Pancreas (tissue), 10 donors: ENCODE measurements at places on chromosomes 11 and 22. TPM values are rescaled to one million over a fixed set of nuclear protein-coding genes. Genes with fewer than 3 reads are reported as not detected.
A peak's percentile ranks its signal among the peaks of the same experiment; 100 is the strongest.

GPR83 gene
- polyA plus RNA-seq: 0.19 TPM

B4GALNT4 gene
- 25.9 TPM for polyA plus RNA-seq

DNA sequence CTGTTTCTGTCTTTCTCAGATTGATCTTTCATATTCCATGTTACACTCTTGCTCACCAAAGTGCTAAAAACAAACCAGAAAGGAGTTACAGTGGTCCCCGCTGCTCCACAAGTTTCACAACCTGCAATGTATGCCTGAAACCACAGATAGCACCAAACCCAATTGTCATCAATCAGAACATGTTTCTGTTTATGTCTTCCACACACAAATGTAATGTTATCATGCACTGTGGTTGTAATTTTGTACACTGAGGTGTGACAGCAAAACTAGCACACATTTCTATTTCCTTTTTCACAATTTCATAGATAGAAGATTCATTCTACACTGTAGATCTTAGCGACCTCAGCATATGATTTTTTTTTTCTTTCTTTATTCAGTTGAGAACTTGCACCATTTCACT, 1045.9 kb upstream of the RAG2 start:
- no peak for DNase-seq

DNA sequence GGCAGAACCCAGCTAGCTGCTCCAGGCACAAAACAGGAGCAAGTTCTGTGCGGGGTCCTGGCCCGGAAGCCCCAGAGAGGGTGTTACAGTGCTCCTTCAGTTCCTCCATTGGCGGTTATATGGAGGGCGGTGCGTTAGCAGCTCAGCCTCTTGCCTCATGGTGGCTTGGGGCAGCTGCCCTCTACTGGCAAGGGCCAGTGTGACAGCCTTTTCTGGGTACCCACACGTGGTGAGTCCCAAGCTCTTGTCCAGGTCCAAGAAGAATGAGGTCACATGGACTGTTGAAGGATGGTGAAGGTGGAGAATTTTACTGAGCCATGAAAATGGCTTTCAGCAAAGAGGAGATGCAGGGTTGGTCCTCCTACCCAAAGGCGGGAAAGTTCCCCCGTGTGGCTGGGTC, 100.5 kb downstream of the WT1 start:
- no peak for DNase-seq

- no peak for DNase-seq
These were observed 808 bp upstream of the MSANTD2 start for GRCh38 chr11:124801014-124801413.

DNA sequence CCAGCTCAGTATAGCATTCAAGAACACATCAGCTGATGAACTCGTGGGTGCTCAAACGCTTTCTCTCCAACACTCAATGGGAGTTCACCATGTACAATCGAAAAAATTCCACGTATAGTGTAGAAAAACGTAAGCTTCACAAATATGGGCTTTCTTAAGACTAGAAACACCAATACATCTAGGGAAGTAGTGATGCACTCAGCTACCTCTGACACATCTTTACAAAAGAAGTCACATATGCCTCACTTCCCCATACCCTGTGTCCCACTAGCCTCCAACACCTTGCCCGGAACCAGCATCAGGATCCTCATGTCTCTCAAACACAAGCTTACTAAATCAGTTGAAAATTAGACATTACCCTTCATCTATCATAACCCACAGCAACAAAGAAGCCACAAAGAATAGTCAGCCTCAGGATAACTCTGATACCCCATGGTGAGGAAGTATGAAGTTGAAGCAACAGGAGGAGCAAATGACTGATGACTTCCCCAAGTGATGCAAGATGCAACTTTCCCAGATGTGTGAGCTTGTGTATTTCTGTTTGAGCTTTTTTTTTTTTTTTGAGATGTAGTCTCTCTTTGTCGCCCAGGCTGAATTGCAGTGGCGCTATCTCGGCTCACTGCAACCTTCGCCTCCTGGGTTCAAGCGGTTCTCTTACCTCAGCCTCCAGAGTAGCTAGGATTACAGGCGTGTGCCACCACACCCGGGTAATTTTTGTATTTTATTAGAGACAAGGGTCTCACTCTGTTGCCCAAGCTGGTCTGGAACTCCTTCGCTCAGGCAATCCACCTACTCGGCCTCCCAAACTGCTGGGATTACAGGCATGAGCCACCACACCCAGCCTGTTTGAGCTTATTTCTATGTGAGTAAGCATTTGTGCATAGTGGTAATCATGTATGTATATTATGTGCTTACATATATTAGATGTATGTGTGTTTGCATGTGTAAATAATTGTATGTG, 8.5 kb upstream of the DENND5A start:
- DNase-seq: no peak

HTR3B gene
- not detected for polyA plus RNA-seq

GLYAT gene
- not detected for polyA plus RNA-seq

DNA sequence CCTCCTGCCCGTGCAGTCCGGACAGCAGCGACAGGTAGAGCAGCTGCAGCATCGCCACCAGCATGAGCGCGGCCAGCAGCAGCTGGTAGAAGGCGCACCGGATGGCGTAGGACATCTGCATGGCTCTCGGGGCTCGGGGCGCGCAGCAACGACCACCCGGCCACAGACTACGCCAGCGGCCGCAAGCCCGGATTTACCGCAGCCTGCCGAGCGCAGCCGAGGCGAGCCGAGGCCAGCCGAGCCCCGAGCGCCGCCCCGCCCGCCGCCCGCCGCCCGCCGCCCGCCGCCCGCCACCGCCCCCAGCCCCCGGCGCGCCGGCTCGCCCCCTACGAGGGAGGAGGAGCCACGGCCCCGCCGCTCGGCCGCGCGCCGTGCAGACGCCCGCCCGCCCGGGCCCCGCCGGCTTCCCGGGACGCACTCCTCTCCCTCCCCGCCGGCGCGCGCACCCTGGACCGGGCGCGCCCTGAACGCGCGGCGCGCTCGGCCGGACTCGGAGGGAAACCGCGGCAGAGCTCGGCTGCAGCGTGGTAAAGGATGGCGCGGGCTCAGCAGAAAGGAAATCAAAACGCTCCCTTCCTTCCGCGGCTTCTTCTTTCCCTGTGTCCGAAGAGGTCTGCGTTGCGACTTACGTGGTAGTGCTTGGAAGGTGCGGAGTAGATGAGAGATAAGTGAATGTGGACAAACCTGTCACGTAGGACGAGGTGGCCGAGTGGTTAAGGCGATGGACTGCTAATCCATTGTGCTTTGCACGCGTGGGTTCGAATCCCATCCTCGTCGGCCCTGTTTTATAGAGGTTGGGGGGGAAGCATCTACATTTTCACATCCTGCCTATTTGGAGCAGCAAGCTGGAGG, at the start of gene B4GAT1:
Gene B4GAT1 (minus strand): TSS at position 205 of the 852 bp plus-strand sequence. CDS start 84 bp downstream, at position 121.
- DNase-seq: peak; percentile 82

DNA sequence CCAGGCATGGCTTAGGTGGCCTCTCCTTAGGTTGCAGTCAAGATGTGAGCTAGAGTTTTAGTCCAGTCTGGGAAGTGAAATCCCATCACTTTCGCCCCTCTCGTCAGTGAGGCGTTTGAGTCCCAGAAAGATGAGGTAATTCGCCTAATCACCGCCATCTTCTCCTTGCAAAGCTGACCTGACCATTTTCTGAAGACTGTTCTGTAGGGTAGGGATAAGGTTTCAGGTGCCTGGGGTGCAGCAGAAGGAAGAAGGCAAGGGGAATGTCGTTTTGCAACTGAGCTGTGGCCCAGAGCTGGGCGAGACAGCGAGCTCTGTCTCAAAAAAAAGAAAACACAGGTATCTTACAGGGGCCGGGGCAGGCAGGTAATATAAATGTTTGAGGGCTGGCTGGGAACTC, 61.7 kb upstream of the CECR2 start:
- no peak for DNase-seq

DNA sequence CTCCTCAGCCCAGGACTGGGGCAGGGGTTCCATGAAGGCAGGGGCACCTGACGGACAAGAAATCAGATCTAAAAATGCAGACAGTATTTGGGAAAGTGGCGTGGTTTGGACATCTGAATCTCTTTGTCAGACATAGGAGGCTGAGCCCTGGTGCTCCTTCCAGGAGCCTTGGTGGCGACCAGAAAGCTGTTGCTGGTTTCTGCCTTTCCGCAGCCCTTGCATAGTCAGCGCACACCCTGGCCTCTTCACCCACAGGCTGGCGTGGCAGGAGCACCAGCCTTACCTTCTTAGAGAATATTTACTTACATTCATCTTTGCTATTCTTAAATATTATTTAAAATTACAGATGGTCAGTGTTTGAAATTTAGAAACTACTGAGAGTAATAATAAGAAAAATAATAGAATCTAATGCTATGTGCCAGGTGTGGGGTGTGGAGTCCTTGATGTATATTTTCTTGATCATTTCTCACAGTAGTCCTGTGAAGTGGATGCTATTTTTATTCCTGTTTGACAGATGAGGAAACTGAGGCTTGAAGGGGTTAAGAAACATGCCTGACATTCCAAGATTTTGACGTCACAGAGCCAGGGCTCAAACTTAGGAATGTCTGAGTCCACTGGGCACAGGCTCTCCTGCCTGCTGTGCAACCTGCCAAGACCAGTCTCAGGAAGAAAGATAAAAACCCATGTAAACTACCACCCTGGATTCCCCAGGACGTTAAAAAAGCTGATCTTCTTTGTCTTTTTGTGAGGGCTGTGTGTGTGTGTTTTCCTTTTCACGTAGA, 51.6 kb downstream of the TBC1D22A start:
- DNase-seq: no peak

OR52E8 gene
- not detected for polyA plus RNA-seq

TNNI2 gene
- polyA plus RNA-seq: 57.4 TPM

DNA sequence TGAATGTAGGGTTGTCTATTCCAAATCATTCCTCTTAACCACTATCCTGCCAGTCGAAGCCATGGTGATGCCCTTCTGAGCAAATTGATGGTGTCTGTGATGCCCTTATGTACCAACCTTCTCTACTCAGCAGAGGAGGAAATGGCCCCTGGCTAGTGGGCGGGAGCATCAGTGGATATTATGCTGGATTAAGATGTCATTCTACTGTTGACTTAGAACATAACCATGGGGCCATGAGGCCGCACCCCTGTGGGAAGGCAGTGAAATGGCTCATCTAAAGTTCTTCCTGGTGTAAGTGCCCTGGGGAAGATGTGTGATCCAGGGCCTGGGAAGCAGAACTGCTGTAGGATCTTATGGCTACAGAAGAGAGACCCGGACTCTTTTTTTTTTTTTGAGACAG, 20.7 kb upstream of the P2RY2 start:
- DNase-seq: no peak

- peak; percentile 60 for DNase-seq
These were observed 21.3 kb upstream of the NELL1 start for GRCh38 chr11:20647976-20648565.

KCNQ1 gene
- 14.0 TPM for polyA plus RNA-seq

DNA sequence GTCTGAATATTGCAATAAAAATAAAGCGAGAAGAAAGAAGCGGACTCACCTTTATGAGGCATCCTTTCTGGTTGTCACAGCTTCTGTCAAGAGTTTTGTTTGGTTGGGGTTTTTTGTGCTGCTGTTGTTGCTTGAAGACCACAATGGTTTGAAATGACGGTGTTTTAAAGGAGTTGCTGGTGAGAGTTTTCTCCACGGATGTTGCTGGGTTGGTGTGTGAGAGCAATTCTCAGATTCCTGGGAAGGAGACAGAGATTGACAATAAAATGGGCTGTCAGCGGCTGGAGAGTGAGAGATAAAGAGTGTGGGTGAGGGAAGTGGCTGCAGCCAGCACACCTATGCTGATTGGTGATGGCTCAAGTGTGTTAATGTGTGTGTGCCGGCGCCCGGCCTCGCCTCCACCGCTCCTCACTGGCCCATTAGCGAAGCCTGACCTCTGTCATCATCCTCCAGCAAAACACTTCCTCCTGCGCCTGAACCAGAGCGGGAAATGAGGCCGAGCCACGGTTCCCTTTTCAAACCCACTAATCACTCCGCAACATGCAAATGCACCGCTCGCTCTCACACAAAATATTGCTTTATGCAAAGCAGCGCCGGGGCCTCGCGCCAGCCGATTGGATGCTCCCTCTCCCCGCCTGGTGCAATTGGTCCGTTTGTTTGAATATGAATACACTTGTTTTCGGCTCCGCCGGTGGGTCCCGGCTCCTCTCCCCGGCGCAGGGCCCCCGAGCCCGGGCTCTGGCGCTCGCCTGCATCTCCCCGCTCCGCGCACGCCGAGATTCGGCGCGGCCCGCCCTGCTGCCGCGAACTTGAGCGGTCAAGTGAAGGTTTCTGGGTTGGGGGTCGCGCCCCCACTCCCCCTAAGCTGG, at the start of gene PAX6:
Gene PAX6 (minus strand): TSS at position 544 of the 869 bp plus-strand sequence. CDS start 4,911 bp downstream, outside the sequence.
- DNase-seq: peak; percentile 43

- no peak for DNase-seq
These were observed 44.2 kb downstream of the MRE11 start for GRCh38 chr11:94449437-94449836.

- no peak for DNase-seq
These were observed 37.6 kb downstream of the ATXN10 start for GRCh38 chr22:45709060-45709739.

DNA sequence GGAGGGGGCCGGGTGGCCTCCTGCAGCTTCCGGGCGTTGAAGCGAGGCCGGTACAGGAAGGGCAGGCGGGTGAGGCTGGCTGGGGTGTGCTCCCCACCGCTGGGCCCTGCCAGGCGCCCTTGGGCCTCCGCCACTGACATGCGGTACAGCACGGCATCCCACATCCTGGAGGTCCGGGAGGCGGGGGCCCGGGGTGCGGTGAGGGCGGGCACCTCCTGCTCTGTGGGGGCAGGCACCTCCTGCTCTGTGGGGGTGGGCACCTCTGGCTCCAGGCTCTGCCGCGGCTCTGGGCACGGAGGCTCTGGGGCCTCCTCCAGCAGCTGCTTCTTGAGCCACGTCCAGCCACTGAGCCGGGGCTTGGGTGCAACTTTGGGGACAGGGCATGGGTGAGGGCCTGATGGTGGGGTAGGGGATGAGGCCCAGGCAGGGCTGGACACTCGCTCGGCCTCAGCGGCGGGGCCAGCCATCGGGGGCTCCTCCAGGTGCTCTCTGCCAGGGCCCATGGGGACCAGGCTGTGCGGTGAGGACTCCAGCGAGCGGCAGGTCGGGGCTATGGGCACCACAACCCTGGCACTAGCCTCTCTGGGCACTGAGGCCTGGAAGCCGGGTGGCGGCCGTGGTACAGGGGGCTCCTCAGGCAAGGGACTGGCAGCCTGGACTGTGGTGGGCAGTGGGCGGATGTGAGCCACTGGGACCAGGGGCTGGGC, 2.3 kb downstream of the PRR33 start:
- DNase-seq: no peak

- DNase-seq: no peak
These were observed 338.0 kb downstream of the TENM4 start for GRCh38 chr11:79102840-79103239.

MS4A6E gene
- polyA plus RNA-seq: not detected

DNA sequence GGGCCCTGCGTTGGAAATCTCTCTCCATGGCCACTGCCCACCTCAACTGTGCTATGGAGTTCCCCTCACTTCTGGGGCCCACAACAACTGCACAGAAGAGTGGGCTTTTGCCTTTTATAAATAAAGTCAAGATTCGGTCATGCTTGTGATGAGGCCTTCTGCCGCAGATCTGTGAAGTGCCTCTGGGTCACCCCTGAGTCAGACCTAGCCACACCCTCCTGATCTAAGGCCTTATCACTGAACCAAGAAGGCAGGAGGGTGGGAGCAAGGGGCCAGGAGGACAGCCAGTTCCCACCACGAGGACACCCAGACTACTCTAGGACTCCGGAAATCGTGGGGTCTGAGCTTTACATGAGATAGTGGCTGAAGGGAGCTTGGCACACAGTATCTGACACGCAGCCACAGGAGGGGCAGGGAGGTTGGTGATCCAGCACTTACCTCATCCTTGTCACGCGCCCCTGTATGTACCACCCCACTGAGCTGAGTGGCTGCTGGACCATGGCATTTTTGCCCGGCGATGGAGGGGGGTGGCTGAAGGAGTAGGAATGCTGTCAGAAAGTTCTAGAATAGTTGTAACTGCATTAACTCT, 115.7 kb downstream of the ABTB2 start:
- DNase-seq: no peak

- DNase-seq: peak; percentile 82
These were observed at the start of gene MEI1 for GRCh38 chr22:41699264-41700107. MEI1 (plus strand) TSS chr22:41699503; CDS start chr22:41699539, 36 bp downstream.

- no peak for DNase-seq
These were observed 1.3 kb upstream of the GDPD4 start for GRCh38 chr11:77302752-77303151.
